ENCODE measurements at places on chromosomes 2 and 18.
A peak's percentile ranks its signal among the peaks of the same experiment; 100 is the strongest.

- no peak for DNase-seq
Measured at GRCh38 chr2:150557020-150557600, 69.6 kb upstream of the RND3 start.

- no peak for DNase-seq
Measured at GRCh38 chr2:137208431-137208891, 443.1 kb downstream of the THSD7B start.

DNA sequence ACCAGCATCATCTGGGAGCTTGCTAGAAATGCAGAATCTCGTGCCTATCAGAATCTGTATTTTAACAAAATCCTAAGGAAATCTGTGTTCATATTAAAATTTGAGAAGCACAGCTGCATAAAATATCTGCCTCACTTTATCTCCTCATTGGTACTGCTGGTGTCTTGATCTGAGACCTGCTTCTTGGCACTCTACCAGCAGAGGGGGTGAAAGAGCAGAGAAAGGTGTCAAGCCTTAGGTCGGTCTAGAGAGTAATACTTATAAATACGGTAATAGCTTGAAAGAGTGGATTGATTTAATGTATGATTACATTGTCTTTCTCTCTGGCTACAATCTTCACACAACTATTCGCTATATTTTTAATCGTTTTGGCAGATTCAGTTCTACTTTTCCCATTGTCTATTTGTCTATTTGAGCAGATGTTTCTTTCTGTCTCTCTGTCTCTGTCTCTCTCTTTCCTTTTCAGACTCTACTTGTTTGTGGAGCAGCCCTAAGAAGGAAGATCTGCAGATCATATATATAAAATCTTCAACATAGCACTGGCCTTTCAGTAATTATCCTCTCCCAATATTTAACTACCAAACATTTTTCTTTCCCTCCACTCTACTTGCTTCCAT lies 1.7 kb upstream of the GCG start:
- DNase-seq = peak; percentile 47

- no peak for DNase-seq
Measured at GRCh38 chr2:241982706-241983570, 113.4 kb downstream of the RTP5 start.

GRCh38 chr18:25614168-25614567 lies 262.2 kb upstream of the ZNF521 start:
- DNase-seq = no peak

- no peak for DNase-seq
Measured at GRCh38 chr2:8307606-8308180, 374.2 kb upstream of the ID2 start.

DNA sequence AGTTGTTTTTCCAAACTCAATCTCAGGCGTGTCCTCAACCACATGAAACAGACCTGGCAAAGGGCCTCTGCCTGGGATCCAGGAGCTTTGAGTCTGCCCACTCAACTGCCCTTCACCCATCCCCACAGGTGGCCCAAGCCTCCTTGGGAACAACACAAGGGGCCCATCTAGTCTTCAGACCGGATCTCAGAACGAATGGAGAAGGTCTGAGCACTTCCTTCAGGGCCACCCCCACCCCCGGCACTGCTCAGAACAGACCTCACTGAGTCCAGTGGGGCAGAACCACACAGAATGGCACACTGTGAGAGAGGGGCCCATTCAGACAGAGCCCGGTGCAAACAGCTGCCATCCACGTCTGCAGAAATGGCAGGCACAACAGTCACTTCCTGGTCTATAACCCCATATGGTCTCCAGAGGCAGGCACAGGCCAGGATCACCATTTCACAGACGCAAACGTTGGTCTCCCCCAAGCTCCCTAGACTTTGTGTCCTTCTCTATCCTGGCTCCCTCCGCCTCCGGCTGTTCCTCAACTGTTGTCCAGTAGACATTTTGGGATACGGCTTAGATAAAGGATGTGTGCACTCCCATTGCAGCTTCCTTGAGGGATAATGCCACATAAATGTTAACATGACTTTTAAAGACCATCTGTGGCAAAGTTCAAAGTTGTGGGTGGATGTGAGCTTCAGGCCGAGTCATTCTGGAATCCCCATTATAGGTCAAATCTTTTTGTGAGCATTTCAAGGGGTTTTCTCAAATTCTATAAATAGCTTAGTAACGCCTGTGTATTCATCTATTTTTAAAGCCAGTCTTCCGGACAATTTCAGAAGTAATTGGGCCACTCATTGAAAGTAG lies 149.7 kb downstream of the SMAD7 start:
- DNase-seq = no peak

GRCh38 chr2:98505311-98505808 lies 60.7 kb downstream of the INPP4A start:
- DNase-seq = no peak

DNA sequence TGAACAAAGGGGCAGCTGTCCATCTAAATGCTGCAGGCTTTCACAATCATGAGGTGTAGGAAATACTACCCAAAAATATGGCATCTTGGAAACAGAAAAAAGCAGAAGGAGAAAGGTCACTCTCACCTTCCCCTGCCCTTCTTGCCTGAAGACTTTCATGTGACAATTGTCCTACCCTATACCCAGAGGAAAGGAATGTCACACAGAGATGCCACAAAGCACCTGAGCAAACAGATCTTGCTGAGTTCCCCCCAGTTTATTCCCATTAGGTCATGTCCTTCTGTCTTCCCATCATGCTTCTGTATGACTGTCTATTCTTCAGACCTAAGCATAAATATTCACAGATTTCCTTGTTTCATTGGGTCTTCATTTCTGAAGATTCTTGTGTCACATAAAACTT lies 116.6 kb upstream of the MSH6 start:
- DNase-seq = no peak

GRCh38 chr2:26770986-26771586 lies 7.0 kb downstream of the SLC35F6 start:
- DNase-seq = peak; percentile 5

DNA sequence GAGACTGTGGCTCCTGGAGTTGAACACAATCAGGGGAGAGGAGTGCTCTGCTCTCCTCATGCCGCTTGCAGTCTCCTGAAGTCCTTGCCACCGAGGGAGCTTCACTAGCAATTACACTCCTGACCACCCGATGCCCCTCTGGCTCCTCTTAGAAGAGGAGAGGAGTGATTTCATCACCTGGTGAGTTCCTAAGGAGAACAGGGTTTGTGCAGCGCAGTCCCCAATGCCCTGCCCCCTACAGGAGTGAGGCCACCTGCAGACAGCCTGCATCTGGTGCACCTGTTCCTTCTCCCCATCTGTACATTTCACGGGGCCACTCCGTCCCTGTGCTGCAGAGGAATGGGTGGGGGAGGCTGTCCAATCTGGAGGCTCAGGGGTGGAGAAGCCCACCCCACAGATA lies 267.2 kb downstream of the HRH4 start:
- DNase-seq = no peak

- no peak for DNase-seq
Measured at GRCh38 chr18:32724071-32724749, 48.6 kb downstream of the KLHL14 start.
